ENCODE measurements at places on chromosomes 6 and 20.
A peak's percentile ranks its signal among the peaks of the same experiment; 100 is the strongest.

DNA sequence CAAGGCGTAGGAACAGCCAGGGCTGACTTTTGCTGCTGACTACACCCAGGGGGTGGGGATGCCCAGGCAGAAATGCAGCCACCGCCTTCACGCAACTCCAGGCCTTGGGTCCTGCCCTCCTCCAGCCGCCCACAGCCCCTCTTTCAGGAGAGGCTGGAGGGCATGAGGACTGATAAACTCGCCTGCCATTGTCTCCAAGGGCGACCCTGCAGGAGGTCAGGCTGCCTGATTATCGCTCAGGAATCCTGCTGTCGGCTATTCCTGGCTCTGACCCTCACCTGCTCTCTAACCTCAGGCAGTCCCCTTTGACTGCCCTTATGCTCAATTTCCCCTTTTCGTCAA, 62.0 kb upstream of the HDDC2 start:
- DNase-seq = no peak

GRCh38 chr6:165059032-165059431, 250.4 kb downstream of the C6orf118 start:
- DNase-seq = no peak

GRCh38 chr6:119481976-119482375, 132.4 kb upstream of the MAN1A1 start:
- DNase-seq = no peak

DNA sequence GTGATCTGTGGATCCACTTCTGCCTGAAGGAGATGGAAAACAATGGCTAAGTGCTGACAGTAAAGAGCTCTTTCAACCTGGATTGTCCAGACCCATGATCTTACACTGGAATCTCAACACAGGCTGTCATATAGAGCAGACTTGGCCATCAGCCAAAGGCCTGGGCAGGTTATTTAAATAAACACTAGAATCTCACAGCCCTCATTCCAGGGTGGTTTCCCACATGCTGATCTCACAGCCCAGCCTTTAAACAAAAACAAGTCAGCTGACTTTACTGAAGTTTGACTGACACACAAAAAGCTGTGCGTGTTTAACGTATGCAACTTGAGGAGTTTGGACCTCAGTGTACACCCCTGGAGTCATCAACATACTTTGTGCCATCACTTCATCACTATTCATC, 28.4 kb downstream of the SYNDIG1 start:
- no peak for DNase-seq

- DNase-seq = no peak
Observed at GRCh38 chr6:168035661-168036545, 38.4 kb downstream of the KIF25 start.

DNA sequence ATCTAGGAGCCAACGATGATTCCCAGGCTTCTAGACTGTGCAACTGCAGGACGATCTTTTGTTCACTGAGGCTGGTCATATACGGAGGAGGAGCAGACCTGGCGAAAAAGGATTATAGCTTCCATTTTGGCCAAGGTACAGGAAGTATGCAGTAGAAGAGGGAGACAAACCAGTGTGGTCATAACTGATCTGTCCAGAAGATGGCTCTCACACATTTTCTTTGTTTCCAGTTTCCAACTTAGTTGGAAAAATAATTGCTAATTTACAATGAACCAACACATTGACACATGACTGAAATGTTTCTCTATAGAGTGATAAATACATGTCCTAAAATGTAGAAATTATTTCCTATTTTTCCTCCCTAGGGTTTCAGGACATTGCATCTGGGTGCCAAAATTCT, 364.1 kb upstream of the BTBD3 start:
- no peak for DNase-seq

- DNase-seq = no peak
Observed at GRCh38 chr6:40442591-40442990, 144.6 kb downstream of the LRFN2 start.

- peak; percentile 49 for DNase-seq
Observed at GRCh38 chr6:31901953-31902643, at the start of gene ZBTB12. Gene ZBTB12, minus strand, starts transcription at chr6:31902086. Its CDS starts 781 bp downstream, at chr6:31901305.

- DNase-seq = no peak
Observed at GRCh38 chr6:143844006-143844405, 868 bp downstream of the LTV1 start.

GRCh38 chr6:5082487-5083306, 2.4 kb upstream of the PPP1R3G start:
- no peak for DNase-seq

DNA sequence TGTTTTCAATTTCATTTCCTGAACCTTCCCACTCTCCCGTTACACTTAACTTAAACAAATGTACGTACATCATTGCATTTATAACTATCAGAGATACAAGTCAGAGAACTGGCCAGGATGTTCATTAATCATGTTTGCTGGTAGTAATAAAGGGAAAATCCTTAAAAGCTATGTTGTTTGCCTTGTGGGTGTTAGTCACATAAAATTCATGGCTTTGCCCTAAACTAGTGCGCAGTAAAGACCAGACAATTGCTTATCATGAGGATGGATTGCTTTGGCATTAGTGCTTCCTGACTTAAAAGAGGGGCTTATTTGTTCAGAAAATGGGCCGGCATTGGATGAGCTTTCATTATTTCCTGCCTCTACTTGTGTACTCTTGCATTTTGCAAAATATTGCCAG, 1037.3 kb upstream of the FLRT3 start:
- DNase-seq = no peak

DNA sequence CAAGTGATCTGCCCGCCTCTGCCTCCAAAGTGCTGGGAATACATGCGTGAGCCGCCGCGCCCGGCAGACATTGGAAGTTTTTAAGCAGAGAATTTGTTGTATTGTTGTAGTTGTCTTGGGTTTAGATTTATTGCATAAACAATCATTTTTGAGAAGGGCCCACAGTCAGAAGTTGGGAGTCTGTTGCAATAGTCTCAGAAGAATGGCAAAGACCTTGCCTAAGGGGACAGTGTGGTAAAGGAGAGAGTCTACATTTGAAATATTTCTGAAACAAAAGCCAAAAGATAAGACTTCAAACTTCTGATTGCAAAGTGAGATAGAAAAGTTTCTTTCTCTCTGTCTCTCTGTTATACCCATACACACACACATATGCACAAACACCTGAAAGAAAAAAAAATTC, 22.5 kb downstream of the HFE start:
- no peak for DNase-seq

GRCh38 chr6:128803911-128804310, 79.0 kb upstream of the LAMA2 start:
- no peak for DNase-seq

- no peak for DNase-seq
Observed at GRCh38 chr6:83603551-83603950, 91.2 kb downstream of the PRSS35 start.

GRCh38 chr6:80544976-80545722, 438.7 kb downstream of the BCKDHB start:
- no peak for DNase-seq

DNA sequence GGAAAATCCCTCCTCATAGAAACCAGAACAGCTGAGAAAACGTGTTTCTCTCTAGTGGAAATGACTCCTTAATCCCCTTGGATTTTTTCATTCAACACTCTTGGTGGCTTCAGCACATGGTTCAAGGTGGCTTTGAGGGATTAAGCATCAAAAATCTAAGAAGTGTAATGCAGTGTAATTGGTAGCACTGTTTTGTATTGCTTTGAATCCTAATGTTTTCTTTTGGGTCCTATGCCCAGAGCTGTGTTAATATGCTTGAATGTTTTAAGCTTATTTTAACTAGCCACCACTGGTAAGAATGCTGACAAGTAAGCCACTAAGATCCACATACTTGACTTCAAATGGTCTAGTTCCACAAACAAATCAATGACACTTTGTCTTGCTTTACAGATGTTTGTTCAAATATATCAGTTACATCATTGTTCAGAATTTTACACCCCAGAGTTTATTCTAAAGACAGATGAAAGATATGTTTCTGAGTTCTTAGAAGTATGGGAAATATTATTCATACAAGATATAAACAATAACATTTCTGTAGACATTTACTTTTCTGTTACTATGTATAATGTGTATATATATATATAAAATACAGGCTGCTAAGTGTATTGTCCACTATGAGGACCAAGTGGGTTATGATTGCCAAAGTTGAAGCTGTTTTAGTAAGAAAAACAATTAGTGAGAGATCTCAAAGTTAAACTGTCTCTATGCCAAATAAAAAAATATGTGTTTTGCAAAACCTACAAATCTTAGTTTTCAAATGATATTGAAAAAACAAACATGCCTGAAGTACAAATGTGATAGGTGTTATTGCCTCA, 220.8 kb downstream of the OGFRL1 start:
- no peak for DNase-seq

- DNase-seq = no peak
Observed at GRCh38 chr6:79277109-79277508, 42.6 kb upstream of the HMGN3 start.

- DNase-seq = no peak
Observed at GRCh38 chr6:7424967-7425807, 35.6 kb downstream of the RIOK1 start.

DNA sequence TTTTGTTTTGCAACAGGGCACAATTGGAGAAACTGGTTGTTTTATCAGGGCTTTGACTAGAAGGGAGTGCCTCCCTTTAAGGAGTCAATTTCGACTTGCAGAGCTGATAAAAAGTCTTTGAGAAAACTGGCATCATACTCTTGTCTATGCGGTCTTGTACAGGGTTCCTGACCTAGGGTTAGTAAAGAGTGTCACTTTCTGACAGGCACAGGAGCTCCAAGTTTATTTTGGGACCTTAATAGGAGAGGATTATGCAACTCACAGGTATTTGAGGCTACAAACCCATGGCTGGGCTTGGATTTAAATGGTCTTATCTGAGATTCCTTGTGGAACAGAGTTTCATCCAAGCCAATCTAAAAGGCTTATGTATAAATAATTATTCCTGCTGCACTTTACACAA, 365.4 kb downstream of the HTR1B start:
- DNase-seq = no peak

DNA sequence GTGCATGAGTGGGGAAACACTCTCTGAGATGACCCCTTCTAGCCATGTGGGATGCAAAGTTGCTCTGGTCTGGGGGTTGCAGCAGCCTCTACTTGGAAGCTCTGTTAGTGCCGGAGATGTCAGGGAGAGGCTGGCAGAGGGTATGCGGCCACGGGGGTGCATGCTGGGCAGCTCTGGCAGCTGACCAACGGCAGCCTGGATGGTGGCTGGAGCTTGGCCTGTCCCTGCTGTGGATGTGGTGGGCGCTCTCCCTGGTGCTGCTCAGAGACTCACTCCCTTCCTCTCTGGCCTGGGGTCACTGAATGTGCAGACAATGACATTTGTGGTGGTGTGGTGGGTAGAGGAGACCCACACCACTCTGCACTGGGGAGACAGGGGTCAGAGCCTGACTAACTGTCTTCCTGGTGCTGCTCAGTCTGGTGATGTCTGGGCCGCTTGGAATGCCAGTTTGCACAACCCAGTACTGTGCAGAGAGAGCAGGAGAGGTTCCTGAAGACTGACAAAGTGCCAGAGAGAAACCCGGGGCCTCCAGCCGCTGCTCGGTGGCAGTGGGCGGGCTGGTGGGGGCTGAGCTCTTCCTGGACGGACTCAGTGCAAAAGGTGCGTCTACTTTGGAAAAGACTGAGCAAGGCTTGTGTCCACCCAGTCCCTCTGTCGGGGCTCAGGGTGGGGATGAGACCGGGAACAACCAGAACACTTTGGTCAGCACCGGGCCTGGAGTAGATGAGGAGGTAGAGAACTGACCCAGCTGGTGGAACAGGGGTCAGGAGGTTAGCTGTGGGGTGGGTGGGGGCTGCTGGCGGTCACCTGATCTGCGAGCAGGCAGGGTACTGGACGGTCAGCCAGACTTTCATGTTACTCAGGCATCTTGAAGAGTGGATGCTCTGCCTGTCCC, 2.7 kb downstream of the MYT1 start:
- no peak for DNase-seq

DNA sequence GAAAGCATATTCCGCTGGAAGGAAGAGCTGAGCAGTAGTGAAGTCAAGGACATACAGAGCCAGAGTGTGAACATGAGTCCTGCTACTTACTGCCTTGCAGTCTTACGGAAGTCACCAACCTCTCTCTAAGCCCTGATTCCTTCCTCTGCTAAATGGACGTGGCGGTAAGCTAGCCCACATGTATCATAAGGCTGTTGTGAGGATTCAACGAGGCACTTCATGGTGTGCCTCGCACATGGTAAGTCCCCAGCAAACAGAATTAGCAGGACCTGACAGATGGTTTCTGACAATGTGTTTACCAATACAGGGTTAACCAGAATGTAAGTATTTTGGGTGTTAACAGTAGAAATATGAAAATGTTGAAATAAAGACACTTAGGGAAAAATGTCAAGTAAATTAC, 93.2 kb downstream of the IRF4 start:
- DNase-seq = no peak

- DNase-seq = peak; percentile 18
Observed at GRCh38 chr20:815914-816606, 17.5 kb upstream of the FAM110A start.

DNA sequence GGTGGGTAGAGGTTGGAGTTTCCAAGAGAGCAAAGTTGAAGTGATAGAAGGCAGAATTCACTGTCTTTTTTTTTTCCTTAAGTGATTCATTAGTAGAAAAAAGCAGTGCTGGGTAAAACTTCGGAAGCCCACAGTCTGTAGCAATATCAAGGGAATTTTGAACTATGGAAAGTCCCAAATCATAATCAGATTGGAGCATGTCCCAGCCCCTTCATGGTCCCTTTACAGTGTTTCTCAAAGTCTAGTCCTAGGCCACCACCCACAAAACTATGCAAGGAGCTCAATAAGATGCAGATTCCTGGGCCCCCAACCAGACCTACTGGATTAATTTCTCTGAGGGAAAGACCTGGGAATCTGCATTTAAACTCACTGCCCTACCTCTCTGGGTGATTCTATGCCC, 22.6 kb downstream of the NEDD9 start:
- no peak for DNase-seq

DNA sequence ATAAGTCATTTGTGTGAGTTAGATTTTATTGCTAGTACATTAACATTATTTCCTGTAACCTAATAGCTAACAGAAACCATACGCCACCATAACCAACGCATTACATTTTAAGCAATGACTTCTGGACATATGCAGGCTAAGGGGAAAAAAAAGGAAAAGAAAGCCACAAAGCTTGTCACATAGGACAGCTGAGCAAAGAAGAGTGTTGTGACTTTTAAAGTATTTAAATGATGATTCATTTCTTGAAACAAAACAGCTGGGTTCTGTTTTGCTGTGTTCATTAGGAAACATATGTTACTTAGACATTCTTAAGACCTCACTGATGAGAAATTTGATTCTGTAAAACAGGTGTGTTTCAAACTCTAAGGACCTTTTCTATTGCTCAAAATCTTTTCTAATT, 171.4 kb downstream of the COL9A1 start:
- no peak for DNase-seq

DNA sequence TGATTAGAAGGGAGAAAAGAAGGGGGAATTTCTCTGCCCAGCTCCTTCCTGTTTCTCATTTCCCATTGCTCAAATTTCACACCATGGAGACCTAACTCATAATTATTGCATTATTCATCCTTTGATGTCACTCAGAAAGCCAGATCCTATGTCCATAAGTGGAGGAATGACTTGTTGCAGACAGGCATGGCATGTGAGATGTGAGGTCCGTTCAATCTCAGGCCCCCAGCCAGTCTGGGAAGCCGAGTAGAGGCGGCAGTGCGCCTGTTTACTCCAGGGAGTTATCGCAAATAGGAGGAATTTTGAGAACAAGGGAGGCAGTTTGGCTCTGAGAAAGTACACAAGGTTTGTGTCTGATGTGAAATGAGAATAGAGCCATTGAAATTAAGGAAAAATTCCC, 26.9 kb upstream of the MOCS1 start:
- DNase-seq = no peak

- DNase-seq = no peak
Observed at GRCh38 chr6:130933712-130934200, 106.5 kb downstream of the SMLR1 start.

All from activated naive CD4-positive, alpha-beta T cell (primary cell).